ENCODE measurements at places on chromosomes 3 and 15. TPM values are rescaled to one million over a fixed set of nuclear protein-coding genes. Genes with fewer than 3 reads are reported as not detected.

Gene GRM7
- not detected for total RNA-seq

Gene PPARG
- 0.88 TPM for total RNA-seq

Gene NANOGP8
- not detected for total RNA-seq

Gene RLBP1
- not detected for total RNA-seq

Gene CDHR4
- total RNA-seq = not detected

Gene GHSR
- total RNA-seq = not detected

Gene ST3GAL6
- total RNA-seq = 6.9 TPM

Gene CHRNA3
- under 0.01 TPM for total RNA-seq

Gene THSD4
- 102 TPM for total RNA-seq

Gene PPP1R14D
- total RNA-seq = not detected

Gene ITGB5
- total RNA-seq = 247 TPM

Gene CACNA1D
- under 0.01 TPM for total RNA-seq

Gene PRICKLE2
- 65.0 TPM for total RNA-seq
